NCI-H82 (cell line): ENCODE measurements at places on chromosomes 3 and 15.

DNA sequence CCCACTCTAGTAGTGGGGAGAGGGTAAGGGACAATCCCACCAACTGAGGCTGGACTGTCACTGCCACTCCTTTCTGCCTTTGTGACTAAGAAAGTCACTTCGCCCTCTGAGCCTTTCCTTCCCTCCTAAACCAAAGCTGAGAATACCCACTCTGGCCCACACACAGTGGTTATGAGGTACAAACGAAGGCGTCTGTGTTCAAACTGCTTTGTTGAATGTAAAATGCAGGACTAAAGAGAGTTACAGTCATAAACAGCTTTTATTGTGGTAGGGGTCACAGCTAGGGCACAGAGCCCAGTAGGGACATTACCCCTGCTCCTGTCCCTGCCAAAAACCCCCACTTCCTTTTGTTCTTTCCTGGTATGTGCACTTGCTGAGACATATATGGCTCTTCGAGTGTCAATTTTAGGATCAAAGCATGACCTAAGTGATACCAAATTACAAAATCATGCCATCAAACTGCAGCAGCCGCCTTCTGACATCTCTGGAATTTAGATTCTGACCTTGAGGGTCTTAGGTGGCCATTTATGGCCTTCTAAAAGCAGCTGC, 45.1 kb downstream of the CTDSPL start:
- no peak for DNase-seq

GRCh38 chr3:126567696-126568438, 9.1 kb upstream of the C3orf22 start:
- no peak for DNase-seq

DNA sequence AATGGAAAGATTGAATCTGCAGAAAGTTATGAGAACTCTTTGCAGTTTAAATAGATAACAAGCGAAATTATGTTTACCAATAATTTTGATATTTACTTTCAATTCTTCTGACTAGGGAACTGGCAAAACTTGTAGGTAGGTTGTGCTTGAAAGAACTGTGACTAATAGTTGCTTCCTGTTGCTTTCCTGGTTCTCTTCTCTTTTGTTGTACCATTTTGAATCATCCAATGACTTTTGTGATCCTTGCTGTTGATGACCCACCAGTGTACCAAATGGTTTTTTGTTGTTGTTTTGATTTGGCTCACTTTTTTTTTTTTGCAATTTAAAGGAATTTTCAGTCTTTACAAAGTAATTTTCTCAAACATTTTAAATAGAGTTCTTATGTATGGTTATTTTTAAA, 64.9 kb upstream of the DCBLD2 start:
- DNase-seq = no peak

DNA sequence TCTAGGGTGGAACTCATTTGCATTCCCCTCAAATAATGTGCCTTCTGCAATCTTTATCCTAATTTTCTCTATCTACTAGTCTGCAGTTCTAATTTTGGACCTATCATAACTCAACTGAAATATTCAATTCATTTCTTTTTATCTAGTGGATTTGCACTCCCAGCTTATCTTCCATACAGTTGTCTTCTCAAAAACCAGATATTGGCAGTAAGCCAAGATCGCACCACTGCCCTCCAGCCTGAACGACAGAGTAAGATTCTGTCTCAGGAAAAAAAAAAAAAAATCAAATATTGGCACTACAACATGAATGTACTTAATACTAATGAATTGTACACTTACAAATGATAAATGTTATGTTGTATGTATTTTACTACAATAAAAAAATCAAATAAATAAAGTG, 18.0 kb upstream of the CHMP2B start:
- peak; percentile 23 for DNase-seq

GRCh38 chr3:100060685-100061484, 53.4 kb downstream of the FILIP1L start:
- DNase-seq = no peak

DNA sequence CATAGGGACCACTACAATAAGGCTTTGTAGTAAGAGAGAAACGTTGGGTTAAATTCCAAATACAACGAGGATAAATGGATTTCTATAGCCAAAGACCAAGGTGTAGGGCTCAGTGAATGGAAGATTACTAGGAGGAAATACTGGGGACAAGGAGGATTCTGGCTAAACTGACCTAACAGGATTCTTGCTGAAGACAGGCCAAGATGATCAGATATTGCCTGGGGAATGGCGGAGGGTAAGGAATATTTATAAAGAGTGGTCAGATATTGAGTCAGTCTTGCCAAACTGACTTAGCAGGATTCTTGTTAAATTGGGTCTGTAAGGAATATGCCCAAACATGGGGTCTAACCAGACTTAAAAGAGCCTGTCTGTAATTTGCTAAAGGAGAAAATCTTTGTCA, 463.8 kb downstream of the EDEM1 start:
- DNase-seq = no peak

- DNase-seq = peak; percentile 81
These were observed 136.8 kb upstream of the ACP3 start for GRCh38 chr3:132180337-132180791.
